Tongue (tissue), 3 donors: ENCODE measurements at places on chromosomes 6 and 20. TPM values are rescaled to one million over a fixed set of nuclear protein-coding genes. Genes with fewer than 3 reads are reported as not detected.

LCA5 gene
- 9.1 TPM for total RNA-seq

BEND6 gene
- total RNA-seq, result 4.9 TPM

SLC17A2 gene
- not detected for total RNA-seq

ALDH5A1 gene
- total RNA-seq, result 15.9 TPM

GABRR2 gene
- 1.2 TPM for total RNA-seq

KCNK16 gene
- not detected for total RNA-seq

SLCO4A1 gene
- total RNA-seq, result 4.1 TPM

GJA10 gene
- not detected for total RNA-seq

ADISSP gene
- 13.5 TPM for total RNA-seq

LIN28B gene
- 0.21 TPM for total RNA-seq

MCCD1 gene
- not detected for total RNA-seq

GRCh38 chr20:61123751-61124368, 128.2 kb upstream of the CDH4 start:
- DNase-seq, result no peak

DNA sequence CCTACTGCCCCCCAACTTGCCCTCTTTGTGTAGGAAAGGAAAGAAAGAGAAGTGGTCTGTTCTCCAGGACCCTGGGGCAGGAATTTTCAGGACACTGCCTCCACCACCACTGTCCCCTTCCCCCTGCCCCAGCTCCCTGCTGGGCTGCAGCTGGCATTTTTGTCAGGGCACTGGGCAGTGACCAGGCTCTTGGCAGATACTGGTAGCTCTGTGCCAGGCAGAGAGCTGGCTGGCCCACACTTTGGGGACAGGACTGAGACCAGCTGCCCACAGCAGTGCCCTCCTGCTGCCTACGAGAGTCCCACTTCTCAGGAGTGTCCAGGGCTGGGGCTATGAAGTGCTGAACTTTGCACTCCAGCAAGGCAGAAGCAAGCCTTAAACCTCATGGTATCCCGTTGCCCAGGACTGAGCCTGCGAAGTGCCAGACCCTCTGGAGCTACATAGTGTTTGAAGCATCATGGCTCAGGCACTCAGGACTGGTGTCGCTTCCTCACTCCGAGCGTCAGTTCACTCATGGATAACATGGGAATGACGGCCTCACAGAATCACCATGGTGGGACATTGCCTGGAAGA, 19.3 kb downstream of the SLC13A3 start:
- DNase-seq, result peak; percentile 14

- no peak for DNase-seq
Measured at GRCh38 chr6:132466952-132467351, 46.0 kb downstream of the STX7 start.

GRCh38 chr6:156773935-156774852, 3.0 kb upstream of the ARID1B start:
- no peak for DNase-seq

- no peak for DNase-seq
Measured at GRCh38 chr20:32079655-32080109, 27.6 kb downstream of the HCK start.

- no peak for DNase-seq
Measured at GRCh38 chr6:41056768-41057490, 3.9 kb downstream of the APOBEC2 start.

DNA sequence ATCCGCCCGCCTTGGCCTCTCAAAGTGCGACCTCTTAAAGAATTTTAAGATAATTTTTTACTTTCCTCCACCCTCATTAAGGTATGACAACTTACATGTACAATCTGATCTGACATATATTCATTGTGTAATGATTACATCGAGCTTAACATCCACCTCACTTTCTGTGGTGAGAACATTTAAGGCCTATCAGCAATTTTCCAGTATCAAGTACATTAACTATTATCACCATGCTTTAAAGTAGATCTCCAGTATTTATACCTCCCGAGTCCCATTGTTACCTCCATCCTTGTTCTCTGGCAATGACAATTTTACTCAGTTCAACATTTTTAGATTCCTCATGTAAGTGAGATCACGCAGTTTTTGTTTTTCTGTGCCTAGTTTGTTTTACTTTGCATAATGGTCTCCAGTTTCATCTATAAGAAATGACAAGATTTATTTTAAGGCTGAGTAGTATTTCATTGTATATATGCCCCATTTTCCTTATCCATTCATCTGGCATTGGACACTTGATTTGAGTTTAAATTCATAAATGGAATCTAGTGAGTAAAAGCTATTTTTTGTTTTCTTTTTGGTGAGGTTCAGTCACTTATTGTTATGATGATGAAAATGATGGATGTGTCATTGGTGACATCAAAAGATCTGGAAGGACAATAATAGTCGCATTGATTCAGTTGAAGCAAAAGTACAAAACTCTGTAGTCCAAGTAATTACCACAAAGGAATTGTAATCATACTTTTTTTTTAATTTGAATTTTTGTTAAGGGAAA, 87.0 kb downstream of the OR2B2 start:
- DNase-seq, result peak; percentile 41

- DNase-seq, result no peak
Measured at GRCh38 chr6:11774426-11774825, 4.2 kb downstream of the ADTRP start.

DNA sequence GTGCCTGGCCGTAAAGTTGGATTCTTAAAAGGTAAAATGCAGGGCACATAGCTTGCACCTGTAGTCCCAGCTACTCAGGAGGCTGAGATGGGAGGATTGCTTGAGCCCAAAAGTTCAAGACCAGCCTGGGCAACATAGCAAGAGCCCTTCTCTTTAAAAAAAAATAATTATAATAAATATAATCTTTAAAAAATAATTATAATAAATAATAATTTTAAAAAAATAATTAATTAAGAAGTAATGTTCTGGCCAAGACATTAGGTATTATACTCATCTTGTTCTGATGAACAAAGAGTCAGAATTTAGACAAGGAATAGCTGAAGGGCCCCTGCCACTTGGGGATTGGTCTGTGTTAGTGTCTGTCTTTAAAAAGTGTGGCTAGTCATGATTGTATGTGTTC, 13.9 kb downstream of the ENTPD6 start:
- DNase-seq, result no peak

DNA sequence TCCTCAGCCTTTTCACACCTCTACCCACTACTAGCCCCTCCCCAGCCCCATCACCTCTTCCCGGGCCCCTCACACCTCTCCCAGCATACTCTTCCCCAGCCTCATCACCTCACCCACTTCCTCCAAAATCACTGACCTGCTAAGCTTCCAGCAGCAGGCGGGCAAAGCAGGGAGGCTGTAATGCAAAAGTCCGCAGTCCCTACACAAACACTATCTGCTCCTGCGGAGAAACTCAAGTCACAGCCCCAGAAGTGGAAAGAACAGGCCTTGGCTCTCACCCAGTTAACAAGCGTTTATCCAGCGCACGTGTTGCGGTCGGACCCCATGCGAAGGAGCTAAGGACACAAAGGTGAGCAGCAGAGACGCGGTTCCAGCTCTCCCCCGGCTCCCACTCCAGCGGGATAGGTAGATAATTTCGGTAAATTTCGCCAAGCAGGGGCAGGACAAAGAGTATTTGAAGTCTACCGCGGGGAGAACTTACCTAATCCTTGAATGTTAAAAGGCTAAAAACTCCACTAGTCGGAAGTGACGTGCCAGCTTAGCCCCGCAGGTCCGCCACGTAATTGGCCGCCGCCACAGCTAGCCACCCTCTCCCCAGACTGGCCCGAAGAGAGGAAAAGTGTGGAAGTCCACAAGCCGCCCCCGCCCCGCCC, 728 bp upstream of the TRIM39 start:
- DNase-seq, result peak; percentile 87

GRCh38 chr6:52745764-52746201, 17.5 kb downstream of the GSTA2 start:
- DNase-seq, result no peak

- DNase-seq, result peak; percentile 77
Measured at GRCh38 chr6:14275493-14275851, 157.9 kb downstream of the CD83 start.

- no peak for DNase-seq
Measured at GRCh38 chr6:142913511-142914047, 31.4 kb downstream of the HIVEP2 start.

DNA sequence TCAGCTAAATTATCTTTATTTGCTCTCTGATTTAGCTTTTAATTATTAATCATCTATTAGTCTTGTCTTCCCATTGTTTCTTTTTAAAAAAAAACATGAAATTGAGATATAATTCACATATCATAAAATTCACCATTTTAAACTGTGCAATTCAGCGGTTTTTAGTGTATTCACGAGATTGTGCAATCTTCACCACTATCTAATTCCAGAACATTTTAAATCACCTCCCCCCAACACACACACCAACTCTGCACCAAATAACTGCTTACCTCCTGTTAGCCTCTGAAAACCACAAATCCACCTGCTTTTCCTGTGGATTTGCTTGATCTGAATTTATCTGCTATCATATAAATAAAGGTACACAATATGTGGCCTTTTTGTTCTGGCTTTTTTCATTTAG, 8.8 kb upstream of the ABRACL start:
- DNase-seq, result no peak

GRCh38 chr6:3403238-3404173, 53.3 kb downstream of the SLC22A23 start:
- DNase-seq, result peak; percentile 72

DNA sequence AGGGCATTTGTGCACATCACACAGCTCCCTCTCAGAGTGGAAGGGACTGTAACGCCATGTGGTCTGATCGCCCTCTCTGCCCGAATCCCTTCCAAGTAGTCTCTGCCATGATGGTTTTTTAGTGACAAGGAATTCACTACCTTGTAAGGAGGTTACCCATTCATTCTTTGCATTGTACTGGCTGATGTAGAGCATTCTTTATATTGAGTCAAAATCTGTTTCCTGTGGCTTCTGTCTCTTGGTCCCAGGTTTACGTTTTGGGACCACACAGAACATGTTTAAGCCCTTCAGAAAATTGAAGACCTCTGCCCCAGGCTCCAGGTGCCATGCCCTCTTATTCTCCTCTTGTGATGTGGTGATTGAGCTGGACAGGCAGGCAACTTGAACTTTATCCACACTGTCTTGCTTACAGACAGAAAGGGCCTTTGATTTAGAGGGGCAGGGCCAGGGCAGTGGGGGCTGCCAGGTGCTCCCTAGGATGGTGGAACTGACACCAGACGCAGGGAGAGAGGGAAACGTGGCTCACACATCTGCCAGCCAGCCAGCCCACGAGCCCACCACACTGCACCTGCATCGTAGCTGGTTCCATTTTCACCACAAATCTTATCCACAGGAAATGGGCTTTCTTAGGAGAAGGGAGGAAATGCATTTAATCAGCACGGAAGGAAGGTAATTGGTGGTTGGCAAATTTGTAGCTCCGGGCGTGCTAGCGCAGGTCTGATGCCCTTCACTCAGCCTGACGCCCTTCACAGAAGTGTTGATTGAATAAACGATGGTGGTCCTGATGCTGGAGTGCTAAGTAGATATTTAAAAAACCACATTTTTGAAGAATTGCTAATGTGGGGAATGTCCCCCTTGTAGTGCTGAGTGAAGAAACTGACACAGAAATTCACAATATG, 78.2 kb downstream of the TCP11 start:
- DNase-seq, result no peak

DNA sequence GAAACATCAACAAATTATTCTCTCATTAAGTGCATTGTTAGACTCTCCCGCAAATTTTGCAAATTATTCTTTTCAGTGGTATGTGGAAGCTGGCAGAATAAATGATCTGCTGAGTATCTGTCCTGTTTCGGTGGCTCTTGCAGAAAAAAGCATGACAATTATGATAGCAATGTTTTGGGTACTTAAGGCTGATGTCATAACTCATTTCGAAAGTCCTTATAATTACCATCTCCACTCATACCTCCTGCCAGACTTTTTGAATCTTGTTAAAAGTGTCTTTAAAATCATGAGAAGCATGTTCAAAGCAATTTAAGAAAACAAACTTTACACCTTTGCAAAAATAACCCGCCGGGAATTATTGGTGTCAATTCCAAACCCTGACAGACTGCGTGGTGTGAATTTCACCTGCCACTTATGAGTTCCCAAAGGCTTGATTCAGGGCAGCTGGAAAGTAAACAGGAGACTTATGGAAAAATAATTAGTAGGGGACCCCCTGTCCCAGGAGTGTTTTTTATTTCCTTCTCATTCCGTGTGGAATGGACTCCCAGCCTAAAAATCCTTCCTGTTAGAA, 87.6 kb upstream of the E2F3 start:
- DNase-seq, result no peak

- DNase-seq, result no peak
Measured at GRCh38 chr6:8837343-8837742, 402.0 kb upstream of the SLC35B3 start.

DNA sequence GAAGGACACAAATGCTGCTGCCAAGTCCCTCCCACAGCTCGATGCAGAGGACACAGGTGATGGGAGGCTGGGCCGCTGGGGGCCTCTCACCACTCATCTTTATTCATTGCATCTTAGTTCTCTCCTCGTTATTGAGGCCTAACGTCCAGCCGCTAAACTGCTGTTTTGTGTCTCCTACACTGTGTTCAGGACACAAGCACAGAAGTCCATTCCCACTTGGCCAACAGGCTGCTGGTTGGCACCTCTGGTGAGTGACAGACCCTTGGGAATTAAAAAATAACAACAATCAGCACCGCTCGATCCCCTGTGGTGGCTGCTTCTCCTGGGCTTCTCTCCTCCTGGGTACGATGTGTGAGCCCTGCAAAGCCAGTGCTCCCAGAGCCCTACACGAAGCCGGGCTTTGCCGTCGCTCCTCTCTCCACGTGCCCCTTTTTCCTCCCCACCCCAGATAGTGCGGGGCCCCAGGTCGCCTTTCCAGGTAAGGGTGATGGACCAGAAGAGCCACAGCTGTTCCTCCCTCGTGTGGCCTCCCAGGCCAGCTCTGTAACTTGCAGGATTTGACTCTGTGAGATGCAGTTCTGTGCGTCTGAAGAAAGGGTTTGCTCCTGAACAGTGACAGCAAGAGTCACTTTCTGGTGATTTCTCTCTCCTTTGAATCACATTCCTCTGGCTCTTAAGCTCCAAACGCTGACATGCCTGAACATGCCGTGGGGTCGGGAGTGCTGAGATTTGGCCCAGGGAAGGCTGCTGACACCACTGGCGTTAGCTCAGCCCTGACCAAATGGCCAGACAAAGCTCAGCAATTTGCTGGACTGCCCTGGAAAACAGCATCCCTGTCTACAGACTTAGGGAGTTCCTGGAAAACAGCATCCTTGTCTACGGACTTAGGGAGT, 59.3 kb downstream of the DLL1 start:
- DNase-seq, result no peak

DNA sequence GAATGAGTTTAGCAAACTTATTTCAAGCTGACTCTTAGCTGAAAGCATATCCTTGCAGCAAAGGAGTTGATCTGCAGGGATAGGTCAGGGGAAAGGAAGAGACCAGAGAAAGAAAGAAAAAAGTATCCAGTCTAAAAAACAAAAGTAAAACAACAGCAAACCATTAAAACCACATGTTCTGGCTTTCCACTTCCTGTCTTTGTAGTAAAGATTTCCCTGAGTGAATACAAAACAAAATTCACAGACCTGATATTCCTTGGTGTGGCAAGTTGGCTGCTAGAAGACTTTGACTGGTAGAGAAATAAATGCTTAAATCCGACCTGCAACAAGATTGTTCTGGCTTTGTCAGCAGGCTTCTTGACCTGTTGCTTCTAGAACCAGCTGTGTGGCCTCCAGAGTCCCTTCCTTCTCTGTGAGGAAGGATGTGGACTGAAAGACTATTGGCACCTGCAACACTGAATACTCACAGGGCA, 23.4 kb upstream of the MCM3 start:
- DNase-seq, result no peak

GRCh38 chr6:11727346-11727997, 51.1 kb downstream of the ADTRP start:
- no peak for DNase-seq

GRCh38 chr6:152112491-152113261, 305.2 kb downstream of the ESR1 start:
- DNase-seq, result peak; percentile 83
